ENCODE measurements at places on chromosomes 1 and 21.

DNA sequence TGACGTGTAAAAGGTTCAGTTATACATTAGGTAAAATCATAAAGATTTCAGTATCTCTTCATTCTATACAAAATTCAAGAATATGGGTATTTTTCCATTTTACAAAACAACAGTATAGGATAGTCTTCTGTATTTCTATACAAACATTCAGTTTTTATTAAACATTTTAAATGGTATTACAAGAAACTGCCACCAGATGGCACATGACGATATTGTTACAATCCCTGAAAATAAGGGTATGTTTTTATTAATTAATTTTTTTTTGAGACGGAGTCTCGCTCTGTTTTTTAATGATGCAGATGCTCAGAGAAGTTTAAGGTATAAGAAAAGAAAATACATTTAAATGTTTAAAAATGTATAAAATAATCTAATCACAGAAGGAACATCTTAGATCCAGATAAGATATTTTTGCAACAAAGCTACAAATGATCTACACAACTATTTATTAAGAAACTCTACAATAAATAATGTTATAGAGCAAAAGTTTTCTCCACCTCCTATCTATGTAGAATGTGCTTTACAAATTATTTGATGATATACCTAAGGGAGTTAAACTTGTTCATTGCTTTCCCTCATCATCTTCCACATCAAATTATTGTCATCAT, 23.5 kb upstream of the RSBN1 start:
- no peak for DNase-seq

DNA sequence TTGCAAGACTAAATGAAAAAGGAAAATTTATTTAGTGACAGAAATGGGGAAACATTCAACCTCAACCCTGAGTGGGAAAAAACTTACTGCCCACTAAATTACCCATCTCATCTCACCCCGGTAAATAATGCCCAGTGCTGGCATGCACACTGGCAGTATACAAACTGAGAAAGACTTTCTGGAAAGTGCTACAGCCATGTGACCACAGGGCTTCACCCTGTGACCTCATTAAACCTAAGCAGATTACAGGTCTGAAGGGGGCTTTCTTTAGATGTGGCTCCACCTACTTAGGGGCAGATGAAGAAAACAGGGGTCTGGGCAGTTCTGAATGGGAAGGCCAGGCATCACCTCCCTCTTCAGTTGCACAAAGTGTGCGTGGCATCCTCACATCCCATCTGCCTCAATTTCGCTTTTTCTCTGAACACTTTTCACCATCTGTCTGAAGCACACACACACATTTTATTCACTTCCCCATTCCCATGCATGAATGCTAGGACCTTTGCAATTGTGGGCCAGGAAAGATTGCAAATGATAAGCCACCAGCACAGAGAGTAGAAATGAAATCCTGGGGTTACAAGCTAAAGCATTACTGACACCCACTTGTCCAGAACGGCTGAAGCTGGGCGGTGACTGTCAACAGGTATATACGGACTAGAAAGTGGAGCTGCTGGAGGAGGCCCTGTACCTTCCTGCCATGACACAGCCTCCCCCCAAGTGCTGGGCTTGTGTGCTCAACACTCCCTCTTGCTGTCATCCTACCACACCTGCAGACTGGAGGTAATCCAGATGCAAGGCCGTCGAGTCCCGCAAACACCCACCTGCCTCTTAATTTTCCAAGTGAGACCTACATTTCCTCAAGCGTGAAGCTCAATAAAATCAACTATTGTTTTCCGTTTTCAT, 2.7 kb downstream of the NADK start:
- DNase-seq, result no peak

- DNase-seq, result no peak
Measured at GRCh38 chr1:109214695-109215623, 1.2 kb downstream of the SARS1 start.

GRCh38 chr1:196060539-196060938, 547.7 kb downstream of the KCNT2 start:
- no peak for DNase-seq

GRCh38 chr1:87951852-87952251, 623.2 kb downstream of the LMO4 start:
- DNase-seq, result no peak

DNA sequence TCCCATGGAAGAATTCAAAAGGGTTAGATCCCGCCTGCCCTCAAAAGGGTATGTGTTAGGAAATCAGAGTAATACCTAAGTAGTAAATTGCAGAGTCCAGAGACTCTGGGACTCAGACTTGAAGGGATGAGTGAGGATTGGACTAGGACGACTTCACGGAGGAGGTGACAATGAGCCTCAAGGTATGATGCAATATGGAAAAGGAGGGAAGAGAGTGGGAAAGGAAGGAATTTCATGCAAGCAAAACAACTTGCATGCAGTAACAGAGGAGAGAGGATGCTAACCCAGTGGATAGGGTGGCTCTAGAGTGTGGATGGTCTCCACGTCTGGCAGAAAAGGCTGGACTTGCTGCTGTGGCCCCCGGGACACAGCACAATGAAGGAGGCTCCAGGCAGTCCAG, 4.8 kb downstream of the CAPN2 start:
- DNase-seq, result no peak

- DNase-seq, result no peak
Measured at GRCh38 chr1:91897016-91897415, 11.1 kb upstream of the TGFBR3 start.

GRCh38 chr1:183079712-183080388, 56.6 kb downstream of the LAMC1 start:
- no peak for DNase-seq

- no peak for DNase-seq
Measured at GRCh38 chr1:154839691-154840090, 30.4 kb downstream of the KCNN3 start.

GRCh38 chr1:36925251-36925650, 109.1 kb downstream of the GRIK3 start:
- no peak for DNase-seq

DNA sequence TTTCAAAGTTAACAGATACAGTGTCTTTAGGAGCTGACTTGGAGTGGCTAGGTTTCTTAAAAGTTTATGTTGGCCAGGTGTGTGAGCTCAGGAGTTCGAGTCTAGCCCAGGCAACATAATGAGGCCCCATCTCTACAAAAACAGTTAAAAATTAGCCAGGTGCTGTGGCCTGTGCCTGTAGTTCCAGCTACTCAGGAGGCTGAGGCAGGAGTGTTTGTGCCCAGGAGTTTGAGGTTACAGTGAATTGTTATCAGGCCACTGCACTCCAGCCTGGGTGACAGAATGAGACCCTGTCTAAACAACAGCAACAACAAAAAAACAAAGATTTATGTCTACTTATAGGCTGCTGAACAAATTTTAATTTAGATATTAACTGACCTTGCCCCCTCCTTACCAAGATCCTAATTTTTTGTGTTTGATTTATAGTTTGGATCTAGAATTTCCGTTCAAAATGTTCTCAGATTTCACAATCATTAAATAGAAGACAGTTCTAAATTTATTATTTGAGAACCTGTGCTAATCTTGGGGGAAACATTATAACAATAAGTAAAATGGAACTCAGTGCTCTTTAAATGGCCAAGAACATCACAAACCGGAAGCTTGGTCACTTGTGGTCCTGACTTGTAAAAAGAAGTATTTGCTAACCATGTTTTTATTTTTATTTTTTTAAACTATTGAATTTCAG, 67.8 kb downstream of the POU2F1 start:
- DNase-seq, result no peak

DNA sequence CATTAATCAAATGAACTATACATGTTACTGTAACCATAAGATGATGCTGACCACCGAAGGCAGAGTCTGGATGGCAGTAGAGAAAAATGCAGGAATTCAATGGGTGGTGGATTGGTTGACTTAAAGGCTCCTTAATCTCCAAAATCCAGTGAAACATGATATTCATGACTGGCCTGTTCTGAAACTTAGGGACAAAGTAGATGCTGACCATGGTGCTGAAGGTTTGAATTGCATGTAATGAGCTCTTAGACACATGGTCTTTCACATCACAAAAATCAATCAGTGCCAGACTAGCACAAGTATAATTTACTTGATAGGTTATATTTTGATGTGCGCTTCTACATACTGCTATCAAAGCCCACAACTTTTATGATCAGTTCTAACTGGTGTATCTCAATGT, 30.9 kb upstream of the NTMT2 start:
- DNase-seq, result no peak

DNA sequence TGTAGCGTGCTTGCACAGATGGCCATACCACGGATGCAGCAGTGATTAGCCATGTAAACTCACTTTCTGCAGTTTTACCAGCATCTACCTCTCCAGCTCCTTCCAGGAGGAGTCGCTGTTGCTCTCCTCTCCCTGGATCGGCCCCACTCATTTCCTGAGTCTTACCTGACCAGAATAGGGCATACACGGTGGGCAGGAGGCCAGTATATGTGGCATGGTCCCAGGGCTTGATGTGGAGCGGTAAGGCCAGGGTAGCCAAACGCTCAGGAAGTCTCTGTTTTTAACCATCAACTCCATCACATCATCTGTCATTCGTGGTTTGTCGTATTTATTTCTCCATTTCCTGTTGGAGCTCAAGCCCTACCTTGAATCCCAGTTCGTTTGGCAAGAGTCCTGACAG, 163.4 kb upstream of the USP24 start:
- DNase-seq, result no peak

GRCh38 chr1:17118706-17119075, 560 bp downstream of the PADI2 start:
- DNase-seq, result no peak

- DNase-seq, result no peak
Measured at GRCh38 chr1:112849425-112850033, 106.5 kb downstream of the SLC16A1 start.

DNA sequence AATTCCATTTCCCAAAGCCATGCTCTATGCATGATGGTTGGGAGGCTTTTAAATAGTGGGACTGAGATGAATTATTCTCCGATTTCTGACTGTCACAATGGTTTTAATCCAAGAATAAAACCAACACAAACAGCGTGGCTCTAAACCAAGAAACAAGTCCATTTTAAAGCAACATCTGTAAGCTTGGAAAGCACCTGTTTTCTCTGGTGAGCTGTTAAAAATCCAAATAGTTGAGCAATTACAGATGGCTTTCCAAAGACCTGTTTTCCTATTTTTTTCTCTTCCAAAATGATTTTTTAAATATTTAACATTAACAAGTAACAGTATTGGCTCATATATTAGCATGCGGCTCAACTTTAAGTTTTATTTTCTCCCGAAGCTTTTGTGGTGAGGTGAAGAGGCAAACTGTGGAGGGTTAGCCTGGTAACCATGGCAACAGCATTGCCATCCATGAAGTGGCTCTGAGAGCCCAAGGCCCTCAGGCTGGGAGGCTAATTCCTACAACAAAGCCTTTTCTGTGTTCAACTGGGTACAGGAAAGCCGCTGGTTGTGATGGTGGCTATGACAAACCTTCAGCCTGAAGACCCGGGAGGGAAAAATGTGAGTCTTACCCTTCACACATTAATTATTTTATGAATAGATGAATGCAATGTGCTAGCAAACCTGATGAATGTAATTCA, 56.7 kb upstream of the B3GALT5 start:
- DNase-seq, result no peak

- DNase-seq, result no peak
Measured at GRCh38 chr21:35348686-35349085, 299.6 kb upstream of the RUNX1 start.

DNA sequence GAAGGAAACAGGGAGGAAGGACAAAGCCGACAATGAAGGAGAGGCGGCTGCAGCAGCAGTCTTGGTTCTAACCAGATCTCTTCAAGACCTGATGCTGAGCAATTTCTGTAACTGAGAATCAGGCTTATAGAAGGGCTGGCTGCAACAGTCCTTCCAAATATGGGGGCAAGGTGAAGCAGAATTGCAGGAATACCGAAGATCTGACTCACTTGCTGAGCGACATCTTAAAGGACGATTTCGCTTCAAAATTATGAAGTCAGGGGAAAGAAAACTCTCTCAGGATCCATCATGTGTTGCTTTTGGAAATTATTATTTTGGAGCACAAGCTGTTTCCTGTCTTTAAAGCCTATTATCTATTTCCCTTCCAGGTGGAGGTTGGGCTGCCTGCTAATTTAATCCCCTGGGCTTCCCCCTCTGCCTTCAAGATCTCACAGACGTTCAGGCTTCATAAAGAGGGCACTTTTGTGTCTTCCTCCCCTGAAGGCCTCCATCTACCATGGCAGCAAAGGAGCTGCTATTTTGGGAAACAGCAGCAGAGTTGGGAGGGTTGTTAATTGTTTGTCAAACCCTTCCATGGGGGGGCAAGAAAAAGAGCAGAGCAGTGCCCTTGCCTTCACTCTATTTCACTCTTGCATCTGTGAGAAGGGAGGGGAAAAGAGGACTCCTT, 10.8 kb upstream of the IER5 start:
- no peak for DNase-seq

GRCh38 chr1:47797575-47797974, 199.6 kb downstream of the TRABD2B start:
- no peak for DNase-seq

DNA sequence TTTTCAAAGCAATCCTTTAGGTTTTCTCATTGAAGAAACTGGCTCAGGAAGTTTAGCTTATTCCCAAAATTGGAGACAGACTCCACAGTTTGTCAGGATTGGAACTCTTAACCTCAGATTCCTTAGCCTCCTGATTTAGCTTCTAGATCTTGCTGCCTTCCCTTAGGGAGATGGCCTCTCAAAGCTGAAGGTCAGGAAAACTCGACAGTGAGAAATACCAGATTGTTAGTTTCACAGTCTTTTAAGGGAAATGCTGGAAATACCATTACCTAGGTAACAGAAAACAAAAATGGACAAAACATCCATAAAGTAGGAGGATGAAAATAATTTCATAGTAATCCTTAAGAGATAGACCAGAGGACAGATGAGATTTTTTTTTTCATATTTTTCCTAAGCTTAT, 7.8 kb downstream of the RASAL2 start:
- DNase-seq, result no peak

GRCh38 chr21:38683222-38683621, 122.5 kb upstream of the ETS2 start:
- no peak for DNase-seq

DNA sequence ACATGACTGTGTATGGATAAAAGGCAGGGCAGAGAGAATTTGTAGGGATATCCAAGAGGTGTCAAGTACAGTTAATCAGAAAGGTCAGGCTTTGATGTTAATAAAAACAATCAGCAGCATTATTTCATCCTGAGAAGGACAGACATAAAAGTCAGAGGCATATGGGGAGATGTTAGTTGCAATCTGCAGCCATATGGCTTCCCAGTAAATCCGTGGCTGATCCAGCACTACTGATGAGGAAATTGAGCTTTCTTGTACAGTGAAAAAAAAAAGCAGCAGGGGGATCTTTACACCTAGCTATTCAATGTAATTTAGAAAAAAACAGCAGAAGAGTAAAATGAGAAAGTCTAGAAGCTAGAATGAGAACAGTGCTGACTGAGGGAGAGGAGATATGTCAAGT, 2.2 kb upstream of the SPRR1B start:
- DNase-seq, result no peak
